ENCODE measurements at places on chromosomes 5 and 9. TPM values are rescaled to one million over a fixed set of nuclear protein-coding genes. Genes with fewer than 3 reads are reported as not detected.

The TEX48 gene
- 0.61 TPM for total RNA-seq

The ORM2 gene
- total RNA-seq: not detected

The ADGRV1 gene
- 0.26 TPM for total RNA-seq

The EGFLAM gene
- total RNA-seq: not detected

The ZCCHC9 gene
- 33.2 TPM for total RNA-seq

The NREP gene
- total RNA-seq: 18.6 TPM

The PCDHGB2 gene
- total RNA-seq: 0.13 TPM

The C5orf34 gene
- total RNA-seq: 7.7 TPM

The NTRK2 gene
- 0.05 TPM for total RNA-seq

The PAPPA gene
- total RNA-seq: not detected

The SCGB3A2 gene
- total RNA-seq: not detected

The ALDOB gene
- total RNA-seq: not detected

The COL15A1 gene
- total RNA-seq: 0.76 TPM

The GABRA1 gene
- total RNA-seq: not detected

The AGXT2 gene
- not detected for total RNA-seq

The SPARC gene
- total RNA-seq: not detected

The PDE6A gene
- not detected for total RNA-seq

The FOXI1 gene
- total RNA-seq: not detected

The FCN2 gene
- not detected for total RNA-seq

The C5orf58 gene
- not detected for total RNA-seq

The SPINK7 gene
- not detected for total RNA-seq

The INSL6 gene
- not detected for total RNA-seq
